ENCODE measurements at places on chromosomes 3 and 15.
A peak's percentile ranks its signal among the peaks of the same experiment; 100 is the strongest.

DNA sequence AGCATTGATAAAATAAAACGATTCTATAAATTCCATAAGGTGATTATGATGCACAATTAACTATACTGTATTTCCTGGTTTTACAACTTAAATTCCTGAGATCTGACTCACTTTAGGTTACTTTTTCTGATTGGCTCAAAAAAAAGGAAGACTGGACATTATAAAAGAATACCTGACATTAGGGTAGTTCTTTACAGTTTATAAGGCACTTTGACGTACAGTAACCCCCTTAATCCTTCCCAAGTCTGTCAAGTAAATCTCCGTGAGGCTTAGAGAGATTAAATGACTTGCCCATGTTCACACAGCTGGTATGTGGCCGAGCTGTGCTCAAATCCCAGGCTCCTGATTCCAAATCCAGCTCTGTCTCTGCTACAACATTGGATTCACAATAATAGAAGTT is 1.0 kb upstream of the SLTM start:
- no peak for DNase-seq

- no peak for DNase-seq
Measured at GRCh38 chr15:59104602-59104911, 389 bp upstream of the CCNB2 start.

DNA sequence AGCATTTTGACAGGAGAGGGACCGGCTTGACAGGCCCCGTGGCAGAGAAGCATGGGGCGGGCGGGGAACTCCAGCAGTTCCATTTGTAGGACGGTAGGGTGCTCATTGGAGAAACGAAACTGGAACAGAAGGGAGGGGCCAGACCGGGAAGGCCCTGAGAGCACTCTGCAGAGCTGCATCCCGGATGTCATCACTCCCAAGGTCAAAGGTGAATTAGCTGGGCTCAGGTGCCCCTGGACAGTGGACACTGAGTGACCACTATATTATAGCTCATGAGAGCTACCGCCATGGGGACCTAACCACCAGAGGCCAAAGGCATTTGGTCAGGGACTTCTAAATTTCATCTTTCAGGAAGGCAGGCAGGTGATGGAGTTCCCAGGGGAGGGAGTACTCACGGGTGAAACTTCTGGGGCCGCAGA is 7.3 kb downstream of the CSRNP1 start:
- DNase-seq, result no peak

DNA sequence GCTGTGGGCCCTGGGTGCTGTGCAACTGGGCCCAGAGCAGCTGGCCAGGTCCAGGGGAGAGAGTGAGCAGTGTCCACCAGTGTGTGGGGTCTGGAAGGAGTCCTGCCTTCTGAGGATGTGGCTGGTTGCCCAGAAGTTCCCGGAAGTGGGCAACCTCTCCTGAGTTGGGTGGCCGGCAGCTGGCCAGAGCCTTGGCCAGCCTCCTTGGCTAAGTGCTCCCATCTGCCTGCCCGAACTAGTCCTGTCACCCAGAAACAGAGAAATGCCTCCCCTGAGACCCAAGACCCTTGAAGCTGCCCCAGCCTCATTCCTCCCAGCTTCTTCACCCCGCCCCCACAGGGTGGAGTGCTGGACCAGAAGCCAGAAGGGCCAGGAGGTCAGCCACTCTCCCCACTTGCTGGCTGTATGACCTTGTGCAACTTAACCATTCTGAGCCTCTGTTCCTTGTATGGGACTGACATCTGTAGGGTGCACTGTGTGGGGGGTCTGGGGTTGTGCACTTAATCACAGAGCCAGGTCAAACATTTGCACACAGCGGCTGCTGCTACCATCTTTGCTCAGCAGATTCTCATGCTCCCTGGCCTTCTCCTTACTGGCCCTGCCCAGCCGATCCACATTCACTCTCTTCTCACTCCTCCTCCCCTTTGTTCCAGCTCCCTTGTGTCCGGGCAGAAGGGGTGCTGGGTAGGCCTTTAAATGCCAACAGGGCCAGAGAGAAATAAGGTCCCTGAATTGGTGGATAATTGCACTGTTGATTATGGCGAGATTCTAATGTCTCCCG is 7.5 kb upstream of the ALAS1 start:
- DNase-seq, result no peak

- no peak for DNase-seq
Measured at GRCh38 chr15:75030023-75030413, 6.6 kb downstream of the PPCDC start.

- DNase-seq, result no peak
Measured at GRCh38 chr3:71520161-71521020, 63.1 kb downstream of the FOXP1 start.

GRCh38 chr15:36921484-36922091 is 178.8 kb downstream of the MEIS2 start:
- no peak for DNase-seq

DNA sequence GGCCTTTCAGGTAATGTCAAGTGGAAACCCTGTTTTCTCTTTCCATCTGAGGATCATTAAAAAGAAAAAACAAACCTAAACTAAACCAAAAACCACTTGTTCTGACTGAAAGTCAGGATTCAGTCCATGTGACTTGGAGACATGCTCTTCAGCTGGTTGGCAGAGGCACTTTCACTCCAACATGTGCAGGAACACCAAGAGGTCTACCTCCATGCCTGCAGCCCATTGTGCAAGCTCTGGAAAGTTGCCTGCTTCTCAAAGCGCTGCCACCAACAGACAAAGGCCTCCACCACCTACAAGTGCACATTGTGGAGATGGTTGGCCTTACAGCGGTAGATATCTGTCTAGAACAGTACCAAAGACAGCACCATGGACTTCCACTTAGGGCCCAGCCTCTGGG is 161.8 kb downstream of the LEKR1 start:
- DNase-seq, result no peak

DNA sequence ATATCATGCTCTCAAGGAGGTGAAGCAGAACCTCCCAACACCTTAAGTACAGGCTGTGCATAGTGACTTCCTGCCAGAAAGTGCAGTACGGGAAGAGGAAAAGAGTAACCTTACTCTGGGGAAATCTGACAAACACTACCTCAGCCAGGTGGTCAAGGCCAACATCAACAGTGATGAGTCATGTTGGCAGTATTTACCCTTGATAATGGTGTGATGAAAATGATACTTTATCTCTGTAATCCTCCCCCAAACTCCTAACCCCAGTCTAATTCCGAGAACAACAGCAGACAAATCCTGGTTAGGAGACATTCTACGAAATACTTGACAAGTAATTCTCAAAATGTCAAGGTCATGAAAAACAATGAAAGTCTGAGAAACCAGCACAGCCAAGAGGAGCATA is 26.5 kb downstream of the ANKDD1A start:
- no peak for DNase-seq

DNA sequence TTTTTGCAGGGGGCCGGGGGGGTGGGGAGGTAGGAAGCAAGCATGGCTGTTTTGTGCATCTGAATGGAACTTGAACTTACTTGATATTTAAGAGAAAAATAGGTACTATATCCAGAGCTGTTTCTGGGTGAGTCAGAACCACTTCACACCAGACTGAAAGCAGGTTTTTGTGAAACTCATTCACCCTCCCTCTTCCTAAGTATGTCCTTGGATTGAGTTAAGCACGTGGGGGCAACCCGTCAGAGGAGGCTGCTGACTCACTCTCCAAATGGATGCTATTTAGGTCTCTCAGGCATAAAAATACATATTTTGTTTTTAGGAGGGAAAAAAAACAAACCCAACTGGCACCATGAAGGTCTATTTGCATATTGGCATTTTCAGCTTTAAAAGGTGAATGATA is 270.3 kb downstream of the RYR3 start:
- no peak for DNase-seq

DNA sequence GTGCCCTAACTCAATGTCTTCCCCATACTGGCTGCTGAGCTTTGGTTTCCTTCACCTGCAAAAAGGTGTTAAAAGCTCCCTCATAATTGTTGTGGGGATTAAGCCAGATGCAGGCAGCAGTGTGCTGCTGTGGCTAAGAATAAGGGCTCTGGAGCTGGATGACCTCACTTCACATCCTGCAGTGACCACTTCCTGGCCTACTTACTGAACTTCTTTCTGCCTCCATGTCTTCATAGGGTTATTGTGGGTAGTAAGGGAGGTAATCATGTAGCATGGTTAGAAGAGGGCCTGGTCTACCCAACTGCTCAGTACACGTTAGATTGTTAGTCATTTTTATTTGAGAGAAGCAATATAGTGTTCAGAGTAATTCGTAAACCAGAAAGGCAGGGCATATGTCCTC is 18.4 kb downstream of the GYG1 start:
- no peak for DNase-seq

DNA sequence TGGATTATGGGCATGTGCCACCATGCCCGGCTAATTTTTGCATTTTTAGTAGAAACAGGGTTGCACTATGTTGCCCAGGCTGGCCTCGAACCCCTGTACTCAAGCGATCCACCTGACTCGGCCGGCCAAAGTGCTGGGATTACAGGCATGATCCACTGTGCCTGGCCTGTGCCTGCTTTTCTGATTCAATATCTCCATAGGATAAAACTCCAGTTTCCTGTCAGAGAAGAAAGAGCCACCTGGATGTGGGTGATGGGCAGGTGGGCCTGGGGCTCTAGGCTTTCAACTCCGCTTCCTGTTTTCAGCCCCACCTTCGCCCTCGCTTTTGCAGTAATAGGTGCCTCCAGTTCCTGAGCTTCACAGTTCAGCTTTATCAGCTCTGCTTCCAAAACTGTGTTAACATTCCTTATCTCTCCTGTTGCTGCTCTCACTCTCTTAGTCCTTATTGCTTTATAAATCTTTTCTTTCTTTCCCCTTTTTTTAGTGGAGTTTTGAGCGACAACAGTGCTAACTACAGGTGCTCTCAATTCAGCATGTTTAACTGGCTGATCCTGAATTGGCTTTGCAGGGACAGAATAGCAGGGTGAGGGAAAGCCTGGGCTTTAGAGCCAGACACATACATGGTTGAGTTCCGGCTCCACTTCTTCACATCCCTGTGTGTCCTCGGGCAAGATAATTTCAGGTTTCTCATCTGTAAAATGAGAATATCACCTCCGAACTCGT is 21.1 kb upstream of the PDE8A start:
- no peak for DNase-seq

DNA sequence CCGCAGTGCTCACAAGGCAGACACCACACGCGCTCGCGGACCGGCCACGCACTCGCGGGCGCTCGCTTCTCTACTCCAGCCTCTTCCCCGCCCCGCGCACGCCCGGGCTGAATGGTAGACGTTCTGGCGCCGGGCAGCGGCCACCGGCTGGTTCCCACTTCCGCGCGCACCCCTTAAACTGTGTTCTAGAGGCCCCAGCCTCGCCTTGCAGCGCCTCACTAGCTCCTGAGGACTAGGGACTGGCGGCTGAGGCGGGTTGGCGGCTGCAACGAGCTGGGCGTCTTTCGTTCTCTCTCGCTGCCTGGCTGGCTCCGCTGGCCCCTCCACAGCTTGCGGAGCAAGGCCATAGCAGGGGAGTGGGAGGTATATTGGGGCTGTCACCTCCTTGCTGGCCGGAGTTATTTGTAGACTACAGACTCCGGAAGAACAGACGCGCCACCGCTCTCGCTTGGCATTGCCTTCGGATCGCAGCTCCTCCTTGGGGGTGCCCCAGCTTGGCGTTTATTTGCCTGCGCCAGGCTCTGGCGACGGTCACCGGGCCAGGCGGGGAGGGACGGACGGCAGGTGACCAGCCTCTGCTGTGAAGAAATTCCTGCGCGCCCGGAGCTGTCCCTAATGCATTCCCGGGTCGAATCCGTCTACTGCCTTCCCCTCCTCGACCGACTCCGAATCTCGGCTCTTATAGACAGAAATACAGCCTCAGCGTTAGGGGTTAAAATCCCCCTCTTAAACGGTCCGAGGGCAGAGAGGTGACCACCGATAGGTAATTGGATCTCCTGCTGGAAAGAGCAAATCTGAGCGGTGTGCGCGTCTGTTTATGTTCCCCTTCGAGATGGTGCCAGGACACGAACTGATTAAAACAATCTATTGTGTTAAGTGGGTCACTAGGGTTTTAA is 1.3 kb downstream of the GREM1 start:
- peak; percentile 20 for DNase-seq

GRCh38 chr3:159356606-159357005 is 554.8 kb downstream of the MFSD1 start:
- no peak for DNase-seq

- no peak for DNase-seq
Measured at GRCh38 chr3:158732856-158733200, 571 bp upstream of the RARRES1 start.

GRCh38 chr15:89057506-89058133 is 30.6 kb upstream of the ABHD2 start:
- DNase-seq, result peak; percentile 79

GRCh38 chr3:155367506-155367905 is 74.0 kb upstream of the STRIT1 start:
- no peak for DNase-seq

Data from neuronal stem cell (in vitro differentiated cells).